Stromal cell of bone marrow (primary cell): ENCODE measurements at places on chromosomes 3 and 15.

DNA sequence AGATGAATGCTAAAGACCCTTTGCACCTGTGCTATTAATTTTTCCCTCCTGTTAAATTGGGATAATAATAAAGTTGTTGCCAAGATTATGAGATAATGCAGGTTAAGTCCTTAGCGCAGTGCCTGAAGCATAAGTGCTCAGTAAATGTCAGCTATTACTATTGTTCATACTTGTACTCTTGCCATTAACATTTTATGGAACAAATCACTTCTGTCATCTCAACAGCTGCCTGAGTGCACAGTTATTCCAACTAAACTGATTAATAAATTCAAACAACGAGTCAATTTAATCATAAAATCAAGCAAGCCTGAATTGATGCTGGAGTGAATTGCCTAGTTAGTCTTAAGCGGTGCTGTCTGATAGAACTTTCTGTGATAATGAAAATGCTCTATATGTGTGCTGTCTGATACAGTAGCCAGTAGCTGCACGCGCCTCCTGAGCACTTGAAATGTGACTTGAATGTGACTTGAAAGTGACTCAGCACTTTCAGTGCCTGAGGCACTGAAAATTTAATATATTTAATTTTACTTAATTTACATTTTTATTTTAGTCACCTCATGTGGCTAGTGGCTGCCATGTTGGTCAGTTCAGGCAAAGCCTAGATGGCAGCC, 198.7 kb upstream of the PFN2 start:
- DNase-seq: no peak

GRCh38 chr15:93500155-93500554, 411.1 kb upstream of the RGMA start:
- DNase-seq: no peak

GRCh38 chr3:195025056-195025883, 245.7 kb downstream of the XXYLT1 start:
- DNase-seq: no peak

DNA sequence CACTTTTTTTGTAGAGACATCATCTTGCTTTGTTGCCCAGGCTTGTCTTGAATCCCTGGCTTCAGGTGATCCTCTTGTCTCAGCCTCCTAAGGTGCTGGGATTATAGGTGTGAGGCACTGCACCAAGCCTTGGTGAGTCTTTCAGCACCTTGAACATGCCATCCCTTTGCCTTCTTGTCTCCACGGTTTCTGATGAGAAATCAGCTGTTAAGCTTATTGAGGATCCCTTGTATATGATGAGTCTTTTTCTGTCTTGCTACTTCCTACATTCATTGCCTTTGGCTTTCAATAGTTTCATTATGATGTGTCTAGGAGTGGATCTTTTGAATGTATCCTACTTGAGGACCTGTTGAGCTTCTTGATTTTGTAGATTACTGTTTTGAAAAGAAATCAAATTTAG, 35.9 kb upstream of the TMCC1 start:
- DNase-seq: no peak

- DNase-seq: no peak
Measured at GRCh38 chr3:56693750-56694149, 10.7 kb upstream of the TASOR start.

DNA sequence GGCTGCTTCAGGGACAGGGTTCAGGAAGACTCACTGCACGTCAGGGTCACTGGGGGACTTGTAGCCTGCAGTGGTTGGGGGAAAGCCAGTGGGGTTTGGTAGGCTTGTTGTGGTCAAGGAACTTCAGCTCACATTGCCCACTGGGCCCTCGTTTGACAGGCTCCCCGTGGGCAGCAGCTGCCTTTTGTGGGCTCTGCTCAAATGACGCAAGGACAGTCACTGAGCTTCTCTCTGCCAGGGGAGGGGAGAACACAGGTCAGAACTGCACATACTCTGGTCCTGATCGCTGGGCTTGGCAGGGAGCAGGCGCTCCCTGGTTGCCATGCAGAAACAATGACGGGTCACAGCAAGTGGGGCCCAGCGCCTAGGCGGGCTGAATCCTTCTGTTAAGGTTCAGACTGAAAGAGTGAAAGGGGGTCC, 45.5 kb downstream of the FAM174B start:
- DNase-seq: no peak

GRCh38 chr3:116032176-116032575, 408.9 kb downstream of the GAP43 start:
- DNase-seq: no peak

DNA sequence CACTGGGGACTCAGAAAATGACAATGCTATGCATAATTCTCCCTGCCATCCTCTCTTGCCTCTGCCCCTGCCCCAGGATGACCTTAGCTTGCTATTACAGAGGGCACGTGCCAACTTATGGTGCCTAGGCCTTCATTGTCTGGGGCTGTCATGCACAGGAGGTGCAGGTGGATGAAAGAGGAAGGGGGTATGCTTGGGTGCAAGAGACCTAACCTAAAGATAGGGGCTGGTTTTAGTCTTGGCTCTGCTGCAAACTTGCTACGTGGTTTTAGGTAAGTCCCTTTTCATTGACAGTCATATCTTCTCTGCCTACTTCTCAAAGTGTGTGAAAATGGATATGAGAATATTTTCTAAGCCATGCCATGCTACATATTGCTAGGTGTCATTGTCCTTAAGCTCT, 161.3 kb downstream of the EPHB1 start:
- no peak for DNase-seq

DNA sequence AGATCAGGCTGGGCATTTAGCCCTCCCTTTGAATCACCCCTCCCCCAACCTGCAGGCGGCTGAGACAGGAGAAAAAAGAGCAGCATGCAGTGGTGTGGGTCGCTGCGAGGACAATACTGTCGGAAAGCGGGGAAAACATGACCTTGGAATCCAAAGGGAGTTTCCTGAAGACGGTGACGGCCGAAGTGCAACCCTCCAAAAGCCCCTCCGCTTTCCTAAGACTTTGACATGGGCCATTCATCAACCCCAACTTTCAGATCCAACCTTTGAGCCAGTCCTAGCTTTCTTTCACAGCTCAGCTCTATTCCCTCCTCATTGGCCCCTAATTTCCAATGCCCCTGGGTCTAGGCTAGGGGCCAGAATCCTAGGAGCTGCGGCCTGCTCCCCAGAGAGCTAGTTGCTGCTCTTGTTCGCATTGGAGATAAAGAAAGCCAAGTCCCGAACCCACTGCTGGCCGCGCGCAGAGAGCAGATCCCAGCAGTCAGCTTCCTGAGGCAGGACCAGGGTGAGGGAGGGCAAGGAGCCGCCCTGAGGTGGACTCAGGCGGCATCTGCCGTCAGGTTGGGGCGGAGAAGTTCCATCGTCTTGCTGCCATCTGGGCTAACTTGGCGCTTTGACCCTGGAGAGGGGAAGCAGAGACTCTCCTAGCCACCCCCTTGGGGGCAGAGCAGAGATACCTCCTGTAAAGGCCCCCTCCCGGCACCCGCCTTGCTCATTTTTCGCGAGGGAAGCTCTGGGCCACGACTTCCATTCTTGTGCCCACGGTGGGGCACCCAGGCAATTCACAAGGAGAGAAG, 914 bp downstream of the ZIC4 start:
- DNase-seq: no peak

GRCh38 chr3:138187296-138188012, at the start of gene ARMC8:
Gene ARMC8, plus strand, starts transcription at chr3:138187301. Its CDS starts 254 bp downstream, at chr3:138187555.
- DNase-seq: peak; percentile 31

- no peak for DNase-seq
Measured at GRCh38 chr15:51363383-51363782, 21.9 kb downstream of the GLDN start.
